ENCODE measurements at places on chromosomes 2 and 18. TPM values are rescaled to one million over a fixed set of nuclear protein-coding genes. Genes with fewer than 3 reads are reported as not detected.

Gene IL36A
- not detected for total RNA-seq

DNA sequence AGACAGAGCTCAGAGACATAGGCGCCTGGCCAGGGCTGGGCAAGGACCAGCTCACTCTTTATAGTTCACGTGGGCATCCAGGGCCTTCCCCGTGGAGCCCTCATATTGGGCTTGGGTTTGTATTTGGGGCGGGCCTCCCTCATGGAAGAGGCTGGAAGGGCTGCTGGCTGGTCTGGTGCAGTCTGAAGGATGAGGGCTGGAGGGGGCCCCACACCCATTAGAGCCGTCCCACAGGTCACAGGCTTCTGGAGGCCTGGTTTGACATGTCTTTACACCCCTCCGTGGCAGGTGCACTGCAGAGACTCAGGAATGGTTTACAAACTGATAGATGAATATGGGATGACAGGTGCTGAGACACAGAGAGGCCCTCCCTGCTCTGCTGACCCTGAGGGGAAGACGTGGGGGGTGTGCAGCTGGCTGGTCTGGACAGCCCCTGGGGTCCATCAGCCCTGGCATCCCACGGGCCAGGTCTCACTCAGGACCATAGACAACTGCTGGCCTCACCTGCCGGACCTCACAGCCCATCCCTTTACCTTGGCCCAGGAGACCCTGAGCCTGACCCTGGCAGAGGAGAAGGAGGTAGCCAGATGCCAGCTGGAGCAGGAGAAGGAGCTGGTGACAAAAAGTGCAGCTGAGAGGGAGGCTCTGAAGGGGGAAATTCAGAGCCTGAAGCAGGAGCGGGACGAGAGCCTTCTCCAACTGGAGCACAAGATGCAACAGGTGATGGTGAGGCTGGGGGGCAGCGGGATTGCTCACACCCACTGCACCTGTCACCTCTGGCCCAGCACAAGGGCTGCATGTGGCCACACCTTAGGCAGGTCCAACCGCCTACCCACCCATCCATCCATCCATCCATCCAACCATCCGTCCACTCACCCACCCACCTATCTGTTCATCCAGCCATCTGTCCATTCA is 43.9 kb downstream of the CROCC2 start:
- no peak overlapping the region for H3K27ac ChIP-seq
- H3K36me3 ChIP-seq, result no peaks in the 10 kb centered on the region
- DNase-seq, result no peak
- H3K4me1 ChIP-seq, result no peaks in the 10 kb centered on the region

- no peaks in the 10 kb centered on the region for H3K27me3 ChIP-seq
- no peak overlapping the region for H3K4me3 ChIP-seq
- DNase-seq, result no peak
- H3K4me1 ChIP-seq, result no peaks in the 10 kb centered on the region
- no peak overlapping the region for H3K27ac ChIP-seq
Measured at GRCh38 chr18:25896178-25896780, 194.1 kb downstream of the SS18 start.

DNA sequence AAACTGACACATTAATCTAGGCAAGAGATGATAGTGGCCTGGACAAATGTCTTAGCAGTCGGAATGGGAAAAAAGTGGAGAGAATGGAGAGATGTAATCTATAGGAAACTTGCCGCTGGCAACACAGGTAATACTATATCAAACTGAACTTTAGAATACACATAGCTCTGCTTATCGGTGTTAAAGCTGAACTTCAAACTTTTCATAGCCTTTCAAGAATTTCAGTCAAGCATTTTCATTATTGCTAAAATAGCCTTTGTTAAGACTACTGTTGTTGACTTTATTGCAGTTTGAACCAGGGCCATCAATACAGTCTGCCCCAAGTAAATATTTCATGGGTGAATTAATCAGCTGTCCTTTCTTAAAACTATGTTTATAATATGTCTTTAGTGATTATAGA is 12.9 kb upstream of the CHST9 start:
- no peak for DNase-seq
- H3K27ac ChIP-seq, result no peak overlapping the region
- H3K4me3 ChIP-seq, result no peak overlapping the region

GRCh38 chr2:1486670-1487069 is 73.4 kb downstream of the TPO start:
- no peaks in the 10 kb centered on the region for H3K4me1 ChIP-seq
- H3K36me3 ChIP-seq, result no peaks in the 10 kb centered on the region
- peaks cover 2% of the 10 kb centered on the region for H3K27me3 ChIP-seq

Data from breast epithelium (tissue), 4 donors.